ENCODE measurements at places on chromosomes 16 and 17.

DNA sequence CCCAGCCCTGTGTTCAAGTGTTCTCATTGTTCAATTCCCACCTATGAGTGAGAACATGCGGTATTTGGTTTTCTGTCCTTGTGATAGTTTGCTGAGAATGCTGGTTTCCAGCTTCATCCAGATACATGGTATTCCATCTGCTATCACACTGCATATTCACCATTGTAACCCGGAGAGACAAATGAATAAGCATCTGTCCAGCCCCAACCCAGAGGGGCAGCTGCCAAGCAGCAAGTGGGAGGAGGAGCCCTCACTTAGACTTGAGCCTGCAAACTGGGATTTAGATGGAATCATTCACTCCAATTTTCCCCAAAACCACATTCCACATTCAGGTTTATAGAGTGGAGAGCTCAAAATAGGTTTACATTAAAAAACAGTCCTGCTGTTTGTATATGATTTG, 41.6 kb downstream of the SHISA6 start:
- no peak for DNase-seq

DNA sequence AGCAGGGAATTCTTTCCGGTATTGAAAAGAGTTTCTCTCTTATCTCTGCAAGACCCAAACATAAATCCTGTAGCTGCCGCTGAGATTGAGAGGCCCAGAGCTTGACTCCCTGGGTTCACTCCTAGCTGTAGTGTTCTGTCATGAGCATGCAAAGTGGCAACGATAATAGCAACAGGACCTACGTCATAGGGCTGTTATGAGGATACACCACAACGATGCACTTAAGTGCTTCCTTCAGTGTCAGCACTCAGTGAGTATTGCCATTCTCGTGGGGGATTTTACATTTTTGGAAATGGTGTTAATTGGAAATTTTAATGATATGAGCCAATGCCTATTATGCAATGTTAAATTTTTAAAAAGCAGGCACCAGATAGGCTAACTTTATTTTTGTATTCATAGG, 199.8 kb downstream of the CYLD start:
- no peak for DNase-seq

DNA sequence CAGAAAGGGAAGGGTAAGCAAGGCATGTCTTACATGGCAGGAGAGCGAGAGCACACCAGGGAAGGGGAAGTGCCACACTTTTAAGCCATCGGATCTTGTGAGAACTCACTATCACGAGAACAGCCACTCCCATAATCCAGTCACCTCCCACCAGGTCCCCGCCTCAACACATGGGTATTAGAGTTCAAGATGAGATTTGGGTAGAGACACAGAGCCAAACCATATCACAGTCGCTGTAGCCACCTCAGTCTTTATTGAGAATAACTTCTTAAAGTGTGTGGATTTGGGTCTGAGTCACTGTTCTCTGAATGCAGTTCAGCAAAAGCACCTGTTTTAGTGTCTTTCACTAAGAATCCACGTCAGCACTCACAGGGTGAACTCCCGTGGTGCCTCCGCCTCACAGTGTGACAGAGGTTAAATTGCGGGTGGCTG, 195.2 kb upstream of the CHMP6 start:
- no peak for DNase-seq

DNA sequence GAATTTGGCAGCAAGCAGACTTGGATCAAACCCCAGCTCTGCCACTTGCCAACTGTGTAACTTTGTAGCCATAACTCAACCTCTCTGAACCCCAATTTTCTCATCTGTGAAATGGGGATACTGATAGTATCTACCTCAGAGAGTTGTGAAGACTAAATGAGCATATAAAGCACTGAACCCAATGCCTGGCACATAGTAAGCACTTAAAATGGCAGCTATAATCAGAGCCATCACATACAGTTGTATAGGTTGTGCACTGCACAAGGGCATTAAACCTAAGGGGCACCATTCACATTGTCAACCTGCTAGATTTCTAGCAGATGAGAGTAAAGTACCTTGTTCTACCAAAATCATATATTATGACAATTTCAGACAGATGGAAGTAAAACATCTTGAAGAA, 10.6 kb upstream of the CPNE2 start:
- no peak for DNase-seq

DNA sequence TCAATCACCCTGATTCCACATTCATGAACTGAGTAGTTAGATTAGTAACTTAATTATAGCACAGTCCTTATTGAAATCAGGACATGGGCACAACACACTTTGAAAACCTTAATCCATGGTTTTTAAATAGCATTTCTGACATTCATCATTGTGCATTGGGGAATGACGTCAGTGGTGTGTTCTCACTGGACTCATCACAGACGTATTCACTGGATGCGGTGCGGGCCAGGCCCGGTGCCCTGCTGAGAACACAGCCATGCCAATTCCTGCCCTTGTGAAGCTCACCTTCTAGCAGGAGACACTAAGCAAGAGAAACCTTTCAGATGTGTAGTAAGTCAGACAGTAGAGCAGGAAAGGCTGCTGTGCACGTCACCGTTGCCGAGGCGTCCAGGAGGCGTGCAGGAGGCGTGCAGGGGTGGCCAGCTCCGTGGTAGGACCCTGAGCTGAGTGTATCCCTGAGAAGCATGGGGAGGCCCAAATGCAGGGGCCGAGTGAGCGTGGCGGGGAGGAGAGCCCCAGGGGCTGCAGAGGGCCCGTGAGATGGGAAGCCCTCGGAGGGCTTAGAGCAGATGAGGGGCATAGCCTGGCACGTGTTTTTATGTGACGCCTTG, 12.9 kb downstream of the BANP start:
- DNase-seq = no peak

GRCh38 chr16:67748834-67749233, 29.7 kb upstream of the GFOD2 start:
- DNase-seq = no peak

DNA sequence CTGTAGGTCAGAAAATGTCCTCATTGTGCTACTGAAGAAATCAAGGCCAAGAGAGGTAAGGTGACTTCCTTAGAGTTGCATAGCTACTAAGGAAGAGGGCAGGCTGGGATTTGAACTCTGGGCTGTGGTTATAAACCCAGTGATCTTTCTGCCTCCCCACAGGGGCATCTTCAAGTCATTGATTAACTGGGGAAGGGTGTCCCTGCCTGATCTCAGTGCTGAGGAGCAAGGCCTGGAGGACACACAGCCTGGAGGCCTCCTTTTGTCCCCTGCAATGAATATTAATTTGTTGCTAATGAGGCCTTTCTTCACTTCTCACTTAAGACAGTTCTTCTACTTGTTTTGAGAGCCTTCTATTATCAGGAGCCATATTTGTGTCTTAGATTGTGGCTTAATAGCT, 83.8 kb downstream of the KATNIP start:
- no peak for DNase-seq

DNA sequence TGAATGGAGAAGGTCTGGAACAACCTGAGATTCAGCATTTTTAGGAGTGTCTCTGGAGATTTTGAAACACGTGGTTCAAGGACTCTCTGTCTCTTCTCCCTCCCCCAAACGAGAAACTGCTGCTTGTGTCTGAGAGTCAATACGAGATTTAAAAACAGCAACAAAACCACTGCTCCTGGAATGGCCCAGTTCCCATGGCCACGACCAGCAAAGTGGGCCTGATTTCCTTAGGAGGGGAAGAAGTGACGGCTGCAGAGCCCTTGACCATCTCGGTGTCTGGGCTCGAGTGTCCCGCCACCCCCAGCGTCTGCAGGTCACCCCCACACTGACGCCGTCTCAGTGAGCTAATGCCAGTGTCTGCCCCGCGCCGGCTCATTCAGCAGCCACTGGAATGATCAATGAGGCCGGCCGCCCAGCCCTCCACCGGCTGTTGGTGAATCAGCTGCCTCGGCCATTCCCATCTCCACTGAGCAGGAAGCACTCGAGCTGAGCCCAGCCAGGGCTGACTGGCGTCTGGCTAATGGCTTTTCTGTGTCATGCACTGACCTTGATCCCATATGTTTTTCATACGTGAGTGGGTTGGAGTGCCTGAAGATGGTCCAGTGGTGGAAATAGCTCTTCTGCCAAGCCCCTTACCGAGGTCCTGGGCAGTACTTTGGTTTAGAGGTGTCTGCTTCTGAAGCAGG, 151.8 kb downstream of the PITPNC1 start:
- no peak for DNase-seq

DNA sequence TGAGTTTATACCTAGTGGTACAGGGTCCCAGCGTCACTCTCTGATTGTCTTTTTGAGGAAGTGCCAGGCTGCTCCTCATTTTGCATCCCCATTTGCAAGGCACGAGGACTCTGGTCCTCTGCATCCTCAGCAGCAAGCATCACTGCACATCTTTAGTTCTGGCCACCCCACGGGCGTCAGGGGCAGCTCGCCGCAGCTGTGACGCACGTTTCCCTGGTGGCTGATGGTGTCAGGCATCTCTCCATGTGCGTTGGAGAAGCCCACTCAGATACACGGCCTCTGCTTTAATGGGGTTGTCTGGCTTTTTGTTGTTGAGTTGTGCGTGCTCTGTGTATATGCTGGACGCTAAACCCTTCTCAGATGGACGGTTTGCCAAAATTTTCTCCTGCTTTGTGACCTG, 45.2 kb upstream of the ZNF469 start:
- DNase-seq = no peak

DNA sequence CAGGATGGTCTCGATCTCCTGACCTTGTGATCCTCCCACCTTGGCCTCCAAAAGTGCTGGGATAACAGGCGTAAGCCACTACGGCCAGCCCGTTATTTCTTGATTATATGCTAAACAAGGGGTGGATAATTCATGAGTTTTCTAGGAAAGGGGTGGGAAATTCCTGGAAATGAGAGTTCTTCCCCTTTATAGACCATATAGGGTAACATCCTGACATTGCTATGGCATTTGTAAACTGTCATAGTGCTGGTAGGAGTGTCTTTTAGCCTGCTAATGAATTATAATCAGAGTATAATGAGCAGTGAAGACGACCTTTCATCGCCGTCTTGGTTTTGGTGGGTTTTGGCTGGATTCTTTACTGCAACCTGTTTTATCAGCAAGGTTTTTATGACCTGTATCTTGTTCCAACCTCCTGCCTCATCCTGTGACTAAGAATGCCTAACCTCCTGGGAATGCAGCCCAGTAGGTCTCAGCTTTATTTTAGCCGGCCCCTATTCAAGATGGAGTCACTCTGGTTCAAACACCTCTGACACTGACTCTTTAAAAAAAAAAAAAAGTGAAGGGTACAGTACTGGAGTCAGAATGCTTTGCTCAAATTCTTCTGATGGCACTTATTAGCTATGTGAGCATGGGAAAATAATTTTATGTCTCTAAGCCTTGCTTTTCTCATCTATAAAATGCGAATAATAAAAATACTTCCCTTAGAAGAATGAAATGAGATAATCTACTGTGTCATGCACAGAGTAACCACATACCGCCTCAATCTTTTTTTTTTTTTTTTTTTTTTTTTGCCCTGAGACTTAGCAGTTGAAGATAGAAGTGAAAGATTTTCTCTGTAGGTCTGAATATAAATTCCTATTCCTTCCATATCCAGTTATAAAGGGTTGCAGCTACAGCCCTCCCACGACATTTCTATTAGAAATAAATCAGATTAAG, 5.1 kb upstream of the CALCOCO2 start:
- no peak for DNase-seq

DNA sequence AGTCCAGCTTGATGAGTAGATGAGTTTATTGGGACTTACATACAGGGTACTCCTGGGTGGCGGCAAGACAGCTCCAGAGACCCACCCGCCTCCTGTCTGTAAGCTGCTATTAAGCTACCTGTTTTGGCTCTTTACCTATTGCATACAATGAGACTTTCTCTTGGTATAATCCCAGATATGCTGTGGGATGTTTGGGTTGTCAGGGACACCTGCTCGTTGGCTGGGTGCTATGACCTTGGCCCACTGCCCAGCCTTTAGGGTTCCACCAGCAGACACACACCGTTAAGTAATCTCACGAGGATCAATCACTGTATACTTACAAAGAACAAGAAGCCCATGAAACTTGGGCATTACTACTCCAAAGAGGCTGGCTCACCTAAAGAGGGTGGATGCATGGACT, 116.4 kb downstream of the NPIPB5 start:
- no peak for DNase-seq

- DNase-seq = no peak
These were observed 46.9 kb downstream of the SOCS1 start for GRCh38 chr16:11208916-11209665.

GRCh38 chr16:35210681-35211433, 1751.4 kb downstream of the TP53TG3F start:
- DNase-seq = no peak

DNA sequence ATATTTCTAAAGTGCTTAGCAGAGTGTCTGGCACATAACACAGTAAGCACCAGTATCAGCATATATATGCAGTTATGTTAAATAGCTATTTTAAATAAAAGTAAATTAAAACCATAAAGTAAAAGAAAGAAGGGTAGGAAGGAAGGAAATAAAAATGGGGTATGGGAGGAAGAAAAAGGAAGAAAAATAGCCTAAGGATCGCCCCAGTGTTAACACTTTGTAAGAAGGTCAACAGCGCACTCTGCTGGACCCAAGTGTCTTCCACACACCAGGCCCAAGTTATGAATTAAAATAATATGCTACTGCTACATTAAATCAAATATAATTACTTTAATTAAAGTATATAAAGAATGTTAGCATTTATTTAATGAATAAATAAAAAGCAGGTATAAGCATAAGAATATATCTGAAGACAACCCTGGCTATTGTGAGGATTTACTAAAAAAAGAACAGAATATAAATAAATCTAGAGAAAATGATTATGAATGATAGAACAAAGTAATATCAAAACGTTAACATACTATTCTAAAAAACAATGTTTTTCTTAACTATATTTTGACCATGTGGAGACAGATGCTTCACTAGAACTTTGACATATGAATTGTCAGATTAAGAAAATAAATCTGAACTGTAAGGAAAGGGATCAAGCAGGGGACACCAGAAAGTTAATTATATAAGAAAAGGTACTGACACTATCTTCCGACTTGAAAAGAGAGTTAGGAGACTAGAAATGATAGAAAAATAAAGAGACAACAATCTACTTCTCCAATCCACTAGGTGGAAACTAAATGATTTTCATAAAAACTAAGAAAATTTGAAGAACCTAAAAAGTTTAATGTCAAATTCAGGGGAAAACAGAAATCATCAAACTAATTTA, 25.9 kb downstream of the BRIP1 start:
- peak; percentile 11 for DNase-seq

- no peak for DNase-seq
These were observed 118.4 kb upstream of the IRX5 start for GRCh38 chr16:54812229-54812628.
